GM18507 (cell line): ENCODE measurements at places on chromosomes 2 and 18.

DNA sequence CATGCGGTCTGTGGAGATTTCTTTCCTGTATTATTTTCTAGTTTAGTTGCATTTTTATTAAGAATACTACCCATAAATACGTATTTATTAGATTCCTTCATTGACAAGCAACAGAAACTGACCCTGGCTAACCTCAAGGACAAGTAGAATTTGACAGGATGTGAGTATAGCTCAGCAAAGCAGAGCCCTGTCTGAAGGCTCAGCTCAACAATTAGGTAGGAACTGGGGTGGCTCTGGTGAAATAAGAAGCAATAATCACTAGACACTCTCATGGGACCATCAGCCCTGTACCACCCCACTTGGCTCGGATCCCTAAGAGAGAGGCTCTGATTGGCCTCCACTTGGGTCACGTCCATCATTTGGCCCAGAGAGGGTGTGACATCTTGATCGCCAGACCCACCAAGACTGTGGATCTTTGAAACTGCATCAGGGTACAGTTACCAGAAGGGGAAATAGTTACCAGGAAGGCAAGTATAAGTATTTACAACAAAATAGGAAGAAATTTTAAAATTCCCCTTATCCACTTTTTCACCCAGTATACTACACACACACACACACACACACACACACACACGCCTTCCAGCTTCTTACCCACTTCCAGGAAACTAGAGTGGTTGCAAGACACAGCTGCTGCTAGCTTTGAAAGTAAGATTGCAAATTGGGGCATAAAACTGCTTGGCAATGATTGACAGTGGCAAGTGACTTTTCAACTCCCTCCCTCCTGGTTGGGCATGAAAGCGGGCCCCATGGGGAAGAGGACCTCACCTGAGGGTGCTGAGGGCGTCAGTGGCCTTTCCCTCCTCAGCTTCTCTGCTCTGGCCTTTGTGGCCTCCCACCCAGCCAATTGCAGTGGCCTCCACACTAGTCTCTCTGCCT, 41.8 kb downstream of the KCTD18 start:
- DNase-seq: no peak

GRCh38 chr2:58407487-58407886, 166.4 kb upstream of the FANCL start:
- no peak for DNase-seq

DNA sequence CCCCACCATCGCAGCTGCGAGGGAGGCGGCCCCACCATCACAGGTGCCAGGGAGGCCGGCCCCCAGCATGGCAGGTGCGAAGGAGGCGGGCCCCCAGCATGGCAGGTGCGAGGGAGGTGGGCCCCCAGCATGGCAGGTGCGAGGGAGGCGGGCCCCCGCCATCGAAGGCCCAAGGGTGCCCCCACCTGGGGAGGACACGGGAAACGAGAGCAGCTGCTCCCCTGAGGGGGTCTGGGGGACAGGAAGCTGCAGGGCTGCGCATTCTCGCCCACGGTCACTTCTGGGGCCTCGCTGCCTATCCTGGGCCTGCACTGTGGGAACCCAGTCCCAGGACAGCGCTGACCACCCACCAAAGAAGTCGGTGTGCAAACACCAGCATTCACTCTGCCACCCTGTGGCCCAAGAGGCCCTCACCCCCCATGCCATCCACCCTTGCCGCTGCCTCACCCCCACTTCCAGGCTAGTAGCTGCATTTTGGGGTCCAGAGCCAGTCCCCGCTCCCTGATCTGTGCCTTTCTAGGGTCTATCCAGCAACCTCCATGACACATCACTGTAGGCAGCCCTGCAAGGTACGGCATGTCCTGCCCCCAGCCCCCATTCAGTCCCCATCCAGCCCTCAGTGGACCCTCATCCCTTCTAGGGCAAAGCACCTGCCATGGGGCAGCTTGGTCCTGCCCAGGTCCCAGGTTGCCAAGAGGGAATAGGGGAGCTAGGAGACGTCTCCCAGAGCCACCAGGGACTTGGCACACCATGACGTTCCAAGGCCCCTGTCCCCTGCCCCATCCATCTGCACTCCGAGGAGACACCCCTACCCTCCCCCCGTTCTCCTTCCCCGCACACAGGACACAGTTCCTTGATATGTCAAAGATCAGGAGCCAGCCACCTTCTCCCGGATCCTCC, 24.0 kb upstream of the GPC1 start:
- no peak for DNase-seq

DNA sequence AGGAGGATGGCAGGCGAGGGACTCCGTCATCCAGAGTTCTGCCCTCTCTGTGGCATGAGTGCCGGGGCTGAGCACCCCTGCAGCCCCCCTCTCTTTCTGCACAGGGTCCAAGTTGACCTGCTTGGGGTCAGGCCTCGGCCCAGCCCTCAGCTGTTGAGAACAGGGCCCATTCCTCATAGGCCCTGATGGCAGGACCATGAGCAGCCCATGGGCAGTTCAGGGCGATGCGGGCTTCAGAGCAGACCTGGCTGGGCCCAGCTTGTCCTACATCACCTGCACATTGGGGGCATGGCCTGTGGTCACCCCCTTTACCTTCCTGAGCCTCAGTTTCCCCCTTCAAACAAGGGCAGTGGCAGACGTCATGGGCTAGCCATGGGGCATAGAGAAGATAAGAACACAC, 238.1 kb downstream of the SEPTIN10 start:
- DNase-seq: no peak

GRCh38 chr2:219561179-219562048, 9.9 kb downstream of the OBSL1 start:
- DNase-seq: no peak
